Foreskin keratinocyte (primary cell): ENCODE measurements at places on chromosomes 13 and 19. TPM values are rescaled to one million over a fixed set of nuclear protein-coding genes. Genes with fewer than 3 reads are reported as not detected.

The CYP4F3 gene
- total RNA-seq, result 0.07 and 0.10 TPM in 2 replicates

The ECSIT gene
- 28.6 and 29.9 TPM in 2 replicates for total RNA-seq

The PSG11 gene
- total RNA-seq, result not detected in 2 replicates

The ZNF793 gene
- total RNA-seq, result 3.4 and 4.9 TPM in 2 replicates

The PLA2G4C gene
- 1.1 TPM in 2 replicates for total RNA-seq

The FFAR3 gene
- total RNA-seq, result not detected in 2 replicates

The ZSCAN5A gene
- 5.7 and 6.7 TPM in 2 replicates for total RNA-seq

The POLR2I gene
- 116 and 128 TPM in 2 replicates for total RNA-seq

- peak; percentile 48 for DNase-seq
These were observed 1.5 kb upstream of the ECSIT start for GRCh38 chr19:11530432-11530831.

DNA sequence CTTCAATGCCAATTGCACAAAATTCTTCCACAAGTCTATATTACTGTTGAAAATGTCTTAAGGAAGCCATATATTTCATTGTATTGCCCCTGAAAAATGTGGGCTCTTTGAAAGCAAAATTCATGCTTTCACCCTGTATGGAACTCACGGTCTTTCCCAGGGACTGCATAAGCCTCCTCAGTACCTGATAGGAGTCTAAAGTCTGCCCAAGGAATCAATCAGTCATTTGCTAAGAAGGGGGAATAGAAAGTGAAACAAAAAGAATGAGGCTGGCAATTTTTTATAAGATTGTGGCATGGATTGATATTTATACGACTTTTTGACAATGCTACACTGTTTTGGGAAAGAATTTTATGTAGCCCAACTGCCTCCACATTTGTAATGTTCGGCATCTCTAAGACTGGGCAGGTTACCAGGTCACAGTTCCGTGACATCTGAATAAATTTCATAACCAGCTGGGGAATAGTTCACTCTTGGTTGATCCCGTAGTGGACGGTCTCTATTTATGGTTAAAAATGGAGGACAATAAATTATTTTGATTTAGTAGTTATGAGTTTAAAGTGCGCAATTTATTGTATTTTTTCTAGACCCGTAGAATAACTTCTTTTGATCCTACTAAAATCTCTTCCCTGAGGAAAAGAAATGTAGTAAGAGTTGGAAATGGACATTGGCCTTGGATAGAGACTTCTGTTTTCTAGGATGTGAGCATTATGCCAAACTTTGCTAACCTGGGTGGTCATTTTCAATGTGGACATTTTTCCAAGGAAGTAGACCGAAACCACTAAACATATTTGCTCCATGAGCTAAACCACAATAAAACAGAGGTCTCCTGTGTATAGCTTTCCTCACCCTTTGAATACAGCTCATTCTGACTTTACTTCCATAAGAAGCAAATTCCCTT lies 1585.4 kb downstream of the EFNB2 start:
- no peak for DNase-seq

DNA sequence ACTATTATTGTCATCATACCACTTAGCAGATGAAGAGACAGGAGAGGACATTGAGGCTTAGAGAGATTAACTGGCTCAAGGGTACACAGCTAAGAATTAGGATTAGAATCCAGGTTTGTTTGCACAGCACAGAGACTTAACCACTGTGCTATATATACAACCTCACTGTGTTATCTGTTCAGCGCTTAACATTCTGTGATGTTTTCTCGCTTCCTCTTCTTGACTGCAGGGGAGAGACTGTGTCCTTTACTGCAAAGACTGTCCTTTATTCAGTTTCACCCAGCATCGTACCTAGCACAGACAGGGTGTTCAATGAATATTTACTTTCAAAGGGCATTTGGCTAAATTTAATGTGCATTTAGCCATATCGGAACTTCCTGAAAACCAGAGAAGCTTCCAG lies 54.9 kb upstream of the PCDH8 start:
- DNase-seq, result no peak

- no peak for DNase-seq
These were observed 1.2 kb downstream of the GPR12 start for GRCh38 chr13:26759249-26759906.

DNA sequence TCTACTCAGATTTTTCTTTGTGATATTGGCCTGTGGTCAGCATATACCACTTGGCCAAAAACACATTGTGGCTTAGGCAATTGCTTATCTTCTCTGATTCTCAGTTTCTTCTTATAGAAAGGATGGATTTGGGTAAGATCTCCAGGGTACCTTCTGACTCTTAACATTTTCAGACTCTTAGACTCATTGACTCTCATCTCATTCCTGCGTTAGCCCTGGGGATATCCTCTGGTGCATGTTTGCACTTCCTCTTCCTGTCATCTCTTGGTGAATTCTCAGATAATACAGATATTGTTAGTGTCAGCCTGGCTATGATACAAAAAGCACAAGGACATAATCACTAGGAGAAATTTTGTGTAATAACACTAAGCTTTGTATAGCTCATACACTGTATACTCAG lies 492.5 kb upstream of the GPC6 start:
- DNase-seq, result no peak

DNA sequence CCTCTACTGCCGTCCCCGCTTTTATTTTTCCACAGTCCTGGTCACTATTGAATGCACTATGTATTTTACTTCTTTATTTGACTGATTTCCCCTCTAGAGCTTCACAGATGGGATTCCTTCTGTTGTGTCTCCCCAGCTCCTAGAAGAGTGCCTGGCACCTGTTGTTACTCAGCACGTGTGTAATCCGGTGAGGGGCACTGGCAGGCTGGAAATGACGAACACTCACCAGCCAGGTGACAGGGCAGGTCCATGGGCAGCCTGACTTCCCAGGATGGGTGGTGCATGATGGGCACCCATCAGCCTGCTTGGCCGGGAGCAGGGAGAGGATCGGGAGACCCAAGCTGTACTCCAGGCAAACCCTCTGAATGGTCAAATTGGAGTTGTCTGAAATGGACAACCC lies 67.2 kb downstream of the CEBPG start:
- no peak for DNase-seq

GRCh38 chr19:43465468-43466120 lies at the start of gene LYPD3:
LYPD3 (minus strand) TSS chr19:43465608; CDS start chr19:43465571, 37 bp downstream.
- peak; percentile 89 for DNase-seq

- DNase-seq, result no peak
These were observed 1.9 kb downstream of the KCTD4 start for GRCh38 chr13:45198924-45199323.

DNA sequence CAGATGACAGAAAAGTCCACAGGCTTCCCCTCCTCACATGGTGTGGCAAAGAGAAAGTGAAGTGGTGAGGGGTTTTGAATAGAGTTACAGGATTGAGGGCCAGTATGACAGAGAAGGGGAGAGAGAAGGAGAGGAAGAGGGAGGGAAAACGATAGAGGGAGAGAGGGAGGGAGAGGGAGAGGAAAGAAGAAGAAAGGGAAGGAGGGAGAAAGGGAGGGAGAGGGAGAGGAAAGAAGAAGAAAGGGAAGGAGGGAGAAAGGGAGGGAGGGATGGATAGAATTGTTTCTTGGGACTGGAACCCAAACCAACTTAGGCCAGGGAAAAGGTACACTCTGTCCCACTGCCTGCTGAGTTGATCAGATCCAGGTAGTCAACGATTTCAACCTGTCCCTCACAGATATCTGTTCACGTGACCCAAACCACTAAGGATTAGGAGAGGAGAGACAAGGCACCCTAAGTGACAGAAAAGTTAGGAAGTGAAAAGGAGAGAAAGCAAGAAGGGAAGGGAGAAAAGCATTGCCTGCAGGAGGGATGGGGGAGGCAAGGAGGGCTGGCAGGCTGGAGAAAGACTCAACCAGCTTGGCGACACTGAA lies 8.1 kb upstream of the IGFL3 start:
- DNase-seq, result no peak

DNA sequence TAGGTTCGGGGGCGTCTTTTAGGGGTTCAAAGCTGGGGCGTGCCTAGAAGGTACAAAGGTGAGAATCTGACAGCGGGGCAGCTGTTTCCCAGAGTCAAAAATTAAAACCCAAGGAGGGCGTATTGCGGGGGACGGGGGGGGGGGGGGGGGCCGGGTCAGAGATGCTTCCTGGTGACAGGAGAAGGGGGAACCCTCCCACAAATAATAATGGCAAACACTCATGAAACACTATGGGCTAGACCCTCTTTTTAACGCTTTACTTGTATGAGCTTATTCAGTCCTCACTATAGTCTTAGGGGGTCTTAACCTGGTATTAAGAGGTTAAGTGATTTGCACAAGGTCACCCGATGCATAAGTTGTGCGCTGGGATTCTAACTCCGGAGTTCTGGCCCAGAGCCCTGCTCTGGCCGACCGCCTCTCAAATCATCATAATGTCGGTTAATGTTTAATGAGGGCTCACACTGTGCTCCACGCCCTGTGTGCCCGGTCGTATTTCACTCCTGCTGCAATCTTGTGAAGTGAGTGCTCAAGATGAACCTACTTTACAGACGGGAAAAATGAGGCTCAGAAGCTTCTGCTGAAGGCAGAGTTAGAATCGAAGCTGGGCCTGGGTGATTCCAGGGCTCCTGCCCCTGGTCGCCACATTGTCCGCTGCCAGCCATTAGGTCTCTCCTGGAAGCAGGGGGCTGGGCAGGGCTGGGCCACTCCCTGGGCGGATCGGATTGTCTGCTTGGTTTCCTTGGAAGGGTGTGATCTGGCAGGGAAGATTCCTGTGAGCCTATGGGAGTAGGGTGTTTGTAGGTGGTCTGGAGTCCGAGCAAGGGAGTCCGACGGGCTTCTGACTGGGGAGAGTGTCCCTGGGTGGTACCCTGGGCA lies 964 bp downstream of the PAK4 start:
- DNase-seq, result no peak

GRCh38 chr13:31418186-31418585 lies 218.4 kb downstream of the B3GLCT start:
- no peak for DNase-seq

DNA sequence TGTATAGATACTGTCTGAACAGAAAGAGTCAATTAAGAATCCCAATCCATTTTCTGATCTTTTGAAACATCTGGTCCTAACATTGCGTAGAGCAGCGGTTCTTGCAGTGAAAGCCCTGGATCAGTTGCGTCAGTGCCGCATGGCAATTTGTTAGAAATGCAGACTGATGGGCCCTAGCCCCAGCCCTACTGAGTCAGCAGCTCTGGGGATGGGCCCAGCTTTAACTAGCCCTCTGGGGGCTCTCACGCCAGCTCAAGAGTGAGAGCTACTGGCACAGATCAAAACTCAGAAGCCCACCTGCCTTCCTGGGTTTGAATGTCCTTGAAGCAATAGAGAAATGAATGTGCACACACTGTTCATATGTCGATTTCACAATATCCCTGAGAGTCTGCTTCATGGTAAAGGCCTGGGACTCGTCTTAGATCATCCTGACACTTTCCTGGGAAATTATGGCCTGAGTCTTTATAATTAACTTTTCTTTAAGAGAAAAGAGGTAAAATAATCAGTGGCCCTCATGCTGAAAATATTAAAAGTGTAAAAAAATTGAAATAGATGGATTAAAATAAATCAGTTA lies 206.8 kb upstream of the TMTC4 start:
- DNase-seq, result no peak

- no peak for DNase-seq
These were observed 13.8 kb downstream of the DEDD2 start for GRCh38 chr19:42203700-42204099.

- DNase-seq, result no peak
These were observed 205.5 kb upstream of the SOX21 start for GRCh38 chr13:94917824-94918223.

DNA sequence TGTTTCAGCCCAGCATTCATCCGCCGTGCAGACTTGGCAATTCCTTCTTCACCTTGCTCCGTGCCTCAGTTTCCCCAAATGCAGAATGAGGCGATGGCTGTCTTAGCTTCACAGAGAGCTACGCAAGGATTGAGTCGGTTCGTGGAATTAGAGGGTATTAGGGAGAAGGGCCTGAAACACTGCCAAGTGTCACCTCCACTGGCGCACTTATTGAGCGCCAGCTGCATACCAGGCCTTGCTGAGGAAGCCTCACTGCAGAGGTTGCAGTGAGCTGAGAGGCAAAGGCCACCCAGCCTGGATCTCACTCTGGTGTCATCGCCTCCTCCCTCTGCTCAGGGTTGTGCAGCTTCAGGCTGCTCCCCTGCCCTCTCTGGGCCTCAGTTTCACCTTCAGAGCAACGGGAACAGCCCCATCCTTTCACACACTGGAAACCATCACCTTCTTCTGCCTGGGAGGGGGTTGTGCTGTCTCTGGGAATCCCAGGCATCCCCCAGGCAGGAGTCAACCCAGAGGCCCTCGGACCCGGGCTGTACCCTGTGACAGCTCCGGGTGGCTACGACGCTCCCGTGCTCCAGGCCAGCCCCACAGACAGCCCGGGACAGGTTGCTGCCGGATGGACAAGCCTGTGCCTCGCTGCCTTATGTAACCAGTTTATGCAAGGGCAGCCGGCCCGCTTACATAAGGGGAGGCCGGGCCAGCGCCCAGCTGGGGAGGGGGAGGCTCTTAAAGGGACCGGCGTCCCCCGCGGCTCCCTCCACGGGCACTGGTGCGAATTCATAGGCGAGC lies 31.9 kb downstream of the NFIC start:
- peak; percentile 32 for DNase-seq
